CD4-positive, alpha-beta T cell treated with Interferon gamma for 1 hour (primary cell): ENCODE measurements at places on chromosomes 6 and 20.

DNA sequence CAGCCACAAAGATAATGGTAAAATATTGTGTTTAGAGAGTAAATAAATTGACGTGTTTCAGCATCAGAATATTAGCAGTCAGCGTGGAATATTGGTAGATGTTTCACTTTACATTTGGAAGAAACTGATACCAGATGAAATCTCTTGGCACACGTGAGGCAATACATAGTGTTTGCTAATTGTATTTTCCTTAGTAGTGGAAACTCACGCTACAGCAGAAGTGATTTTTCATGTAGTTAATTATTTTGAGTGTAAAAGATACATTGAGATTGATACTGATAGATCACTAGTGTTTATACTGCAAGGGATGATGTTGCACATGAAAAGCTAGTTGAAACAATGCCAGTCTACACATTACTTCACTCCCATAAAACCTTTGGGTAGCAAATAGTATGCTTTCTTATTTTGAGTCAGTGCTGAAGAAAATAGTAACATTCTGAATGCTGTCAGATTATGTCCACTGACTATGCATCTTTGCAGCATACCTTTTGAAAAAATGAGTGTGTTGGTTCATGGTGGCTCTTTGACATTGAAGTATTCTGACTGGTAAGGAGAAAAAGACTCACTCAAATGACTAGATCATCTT, 59.3 kb downstream of the CD2AP start:
- no peak for DNase-seq

DNA sequence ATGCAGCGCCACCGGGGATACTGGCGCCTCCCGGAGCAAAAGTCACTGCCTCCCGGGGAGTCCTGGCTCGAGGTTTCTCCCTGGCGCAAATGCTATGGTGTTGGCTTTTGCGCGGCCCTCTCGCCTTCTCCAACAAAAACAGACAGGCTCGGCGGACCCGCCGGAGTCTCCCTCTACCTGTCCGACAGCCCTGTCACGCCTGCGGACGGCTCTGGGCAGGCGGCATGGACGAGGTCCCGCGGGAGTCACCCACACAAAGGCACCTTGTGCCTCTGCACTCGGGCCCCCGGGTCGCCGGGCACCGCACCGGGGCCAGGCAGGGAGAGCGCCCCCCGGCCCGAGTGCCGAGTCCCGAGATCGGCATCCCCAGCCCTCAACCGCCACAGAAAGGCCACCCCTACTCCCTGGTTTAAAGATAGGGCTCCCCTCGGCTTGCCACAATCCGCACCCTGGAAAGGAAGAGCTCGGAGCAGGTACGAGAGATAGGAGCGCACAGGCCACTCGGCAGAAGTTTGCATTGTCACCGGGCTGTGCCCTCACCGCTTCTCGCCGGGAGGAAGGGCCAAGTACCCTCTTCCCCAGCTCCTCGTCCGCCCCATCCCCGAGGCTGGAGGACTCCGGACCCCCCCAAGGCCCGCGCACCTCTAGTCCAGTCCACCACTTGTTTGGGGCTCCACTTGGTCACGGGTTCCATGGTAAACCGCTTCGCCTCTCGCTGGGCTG, 903 bp downstream of the CNKSR3 start:
- DNase-seq: no peak

GRCh38 chr20:24762791-24763350, 186.2 kb upstream of the CST7 start:
- no peak for DNase-seq

DNA sequence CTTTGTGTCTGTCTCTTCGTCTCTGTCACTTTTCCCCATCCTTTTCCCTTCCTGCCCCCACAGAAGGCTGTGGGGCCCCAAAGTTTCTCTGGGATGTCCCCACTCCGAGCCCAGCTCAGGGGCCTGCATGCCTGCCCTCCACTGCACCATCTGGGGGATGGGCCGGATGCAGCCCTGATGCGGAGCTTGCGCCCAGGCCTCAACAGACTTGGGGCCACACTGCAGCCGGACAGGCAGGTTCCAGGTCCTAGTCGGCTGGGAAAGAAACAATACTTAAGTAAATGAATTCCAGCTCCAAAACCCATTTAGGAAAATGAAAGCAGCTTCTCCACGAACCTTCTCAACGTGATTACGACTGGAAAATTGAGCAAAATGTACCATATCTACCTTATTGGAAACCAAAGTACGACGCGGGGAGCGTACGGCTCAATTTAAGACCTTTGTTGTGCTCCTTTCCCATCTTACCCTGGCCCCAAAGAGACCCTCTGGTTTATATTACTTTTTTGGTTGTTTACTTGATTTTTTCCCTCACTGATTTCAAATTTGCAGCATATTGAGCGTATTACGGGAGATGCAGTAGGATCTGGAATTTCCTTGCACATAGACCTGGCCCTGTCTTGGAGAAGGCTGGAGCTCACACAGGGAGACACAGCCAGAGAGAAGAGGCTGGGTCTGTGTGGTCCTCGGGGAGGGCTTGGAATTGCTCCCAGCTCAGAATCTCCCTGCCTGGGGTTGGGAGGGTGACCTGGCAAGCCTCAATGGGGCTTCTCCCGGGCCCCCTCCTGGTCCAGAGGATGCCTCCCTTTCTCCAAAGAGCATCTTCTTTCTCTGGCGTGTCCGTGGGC, 8.0 kb downstream of the FOXC1 start:
- no peak for DNase-seq

- DNase-seq: no peak
Measured at GRCh38 chr20:12555369-12555768, 453.4 kb upstream of the SPTLC3 start.

DNA sequence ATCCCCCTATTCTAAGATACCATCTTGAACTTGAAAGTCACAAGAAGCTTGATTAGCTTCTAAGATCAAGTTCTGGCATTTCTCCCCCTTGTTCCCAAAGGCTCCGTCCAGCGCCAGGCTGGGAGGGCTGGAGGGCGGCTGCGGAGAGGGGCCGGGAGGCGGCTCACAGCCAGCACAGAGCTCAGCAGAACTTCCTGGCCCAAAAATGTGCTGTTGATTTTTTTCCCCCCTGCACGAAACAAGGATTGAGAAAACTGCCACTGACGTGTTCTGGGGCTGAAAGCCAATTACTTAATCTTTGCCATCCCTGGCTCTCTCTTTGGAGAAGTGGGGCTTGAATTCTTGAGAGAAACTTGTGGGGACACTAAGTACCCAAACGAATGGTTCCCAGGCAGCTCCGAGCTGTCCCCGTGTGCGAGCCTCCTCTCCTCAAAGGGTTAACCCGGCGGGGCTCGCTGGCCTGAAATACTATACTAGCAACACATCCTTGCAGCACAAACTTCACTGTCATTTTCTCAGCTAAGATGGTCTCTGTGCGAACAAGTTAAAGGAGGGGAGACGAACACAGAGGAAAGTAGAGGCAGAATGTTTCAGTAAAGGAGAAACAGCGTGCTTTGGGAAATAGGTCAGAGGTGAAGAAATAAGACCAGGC, 452 bp downstream of the TRAF3IP2 start:
- DNase-seq: peak; percentile 11
